ENCODE measurements at places on chromosomes 3 and 15.

GRCh38 chr15:91408476-91409076 lies 308.5 kb downstream of the SV2B start:
- no peak for DNase-seq

- DNase-seq, result no peak
Observed at GRCh38 chr3:153555919-153556318, 393.9 kb downstream of the RAP2B start.

GRCh38 chr3:196645096-196645495 lies 5.6 kb downstream of the NRROS start:
- no peak for DNase-seq

GRCh38 chr3:184341925-184342324 lies 4.5 kb downstream of the FAM131A start:
- DNase-seq, result no peak

DNA sequence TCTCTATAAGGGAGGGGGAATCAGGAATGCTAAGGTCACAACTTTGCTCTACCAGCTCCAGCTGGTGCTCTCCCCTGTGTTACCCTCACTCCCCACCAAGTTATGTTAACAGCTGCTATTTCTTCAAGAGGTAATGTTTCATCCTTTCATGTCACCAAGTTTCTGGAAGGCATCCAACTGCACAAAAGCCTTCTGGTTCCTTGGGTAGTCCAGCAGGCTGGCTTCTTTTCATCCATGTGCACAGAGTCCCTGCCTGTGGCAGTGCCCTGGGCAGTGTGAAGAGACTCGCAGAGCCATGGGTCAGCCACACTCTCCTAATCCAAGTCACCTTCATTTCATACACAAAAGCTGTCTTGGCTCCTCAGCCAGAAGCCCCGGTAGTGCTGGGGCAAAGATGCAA lies 737.5 kb upstream of the LMCD1 start:
- DNase-seq, result peak; percentile 95

DNA sequence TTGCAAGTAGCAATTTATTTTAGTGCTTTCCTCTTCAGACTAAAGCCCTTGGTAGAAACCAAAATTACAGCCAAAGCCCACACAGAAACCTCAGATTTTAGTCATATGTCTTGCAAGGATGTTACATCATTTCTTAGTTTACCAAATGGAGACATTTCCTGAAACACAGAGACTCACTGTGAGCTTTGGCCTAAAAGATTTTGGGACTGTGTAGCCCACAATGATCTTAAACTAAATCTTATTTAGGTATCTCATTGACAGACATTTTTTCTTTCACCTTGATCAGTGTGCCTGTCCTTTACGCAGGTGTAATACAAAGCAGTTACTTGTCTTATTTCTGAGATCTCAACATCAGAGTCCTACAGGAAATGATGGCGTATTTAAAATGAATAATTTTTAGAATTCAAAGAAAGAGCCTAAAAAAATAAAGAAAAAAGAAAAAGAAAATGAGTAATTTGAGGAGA lies 27.8 kb upstream of the AP4E1 start:
- DNase-seq, result no peak

DNA sequence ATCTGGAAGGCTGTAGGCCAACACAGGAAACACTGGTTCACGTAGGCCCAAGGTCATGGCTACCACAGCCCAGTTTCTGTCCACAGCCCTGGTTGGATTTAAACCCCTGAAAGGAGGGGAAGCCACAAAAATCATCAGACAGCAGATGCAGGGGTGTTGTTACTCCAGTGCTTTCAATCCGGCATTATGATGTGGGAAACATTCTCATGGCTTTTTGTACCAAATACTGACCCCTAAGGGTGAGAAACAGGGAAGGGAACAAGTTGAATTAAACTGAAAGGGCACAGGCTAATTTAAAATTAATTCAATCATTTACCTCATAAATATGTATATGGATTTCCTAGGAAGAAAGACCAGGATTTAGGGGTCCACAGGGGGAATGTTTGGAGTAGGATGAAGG lies 375.6 kb downstream of the CTNNB1 start:
- DNase-seq, result peak; percentile 71

DNA sequence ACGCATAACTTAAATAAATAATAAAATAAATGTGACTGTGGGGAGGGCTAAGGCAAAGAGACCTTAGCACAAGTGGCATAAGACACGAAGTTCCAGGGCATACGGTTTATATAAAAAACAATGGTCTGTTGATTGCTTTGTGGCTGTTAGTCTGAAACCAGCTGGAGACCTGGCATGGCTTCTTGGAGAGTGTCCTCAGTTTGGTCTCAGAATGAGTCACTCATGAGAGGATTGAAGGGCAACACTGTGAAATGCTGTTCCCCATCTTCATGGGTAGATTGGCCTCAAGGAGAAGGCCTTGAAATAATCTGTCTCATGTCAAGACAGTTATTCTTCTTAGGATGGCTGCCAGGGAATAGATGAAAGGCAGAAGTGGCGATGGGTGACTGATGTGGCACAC lies 62.2 kb downstream of the SOX2 start:
- DNase-seq, result no peak
